ENCODE measurements at places on chromosomes 16 and 17.

DNA sequence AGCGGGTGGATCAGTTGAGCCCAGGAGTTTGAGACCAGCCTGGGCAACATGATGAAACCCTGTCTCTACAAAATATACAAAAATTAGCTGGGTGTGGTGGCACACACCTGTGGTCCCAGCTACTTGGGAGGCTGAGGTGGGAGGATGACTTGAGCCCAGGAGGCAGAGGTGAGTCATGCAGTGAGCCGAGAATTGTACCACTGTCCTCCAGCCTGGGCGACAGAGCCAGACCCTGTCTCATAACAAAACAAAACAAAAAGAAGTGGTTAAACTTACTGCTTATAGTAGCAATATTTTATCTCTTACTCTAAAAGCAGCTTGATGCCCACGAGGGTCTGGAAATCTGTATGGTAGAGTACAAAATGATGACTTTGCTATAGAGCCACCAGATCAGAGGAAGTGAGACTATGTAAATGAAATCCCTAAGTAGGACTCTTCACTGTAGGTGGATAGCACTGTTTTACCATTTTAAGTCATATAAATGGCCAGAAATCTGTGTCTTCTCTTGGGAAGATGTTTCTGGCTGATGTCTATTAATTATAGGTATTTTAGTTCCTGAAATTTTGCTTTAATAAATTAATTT lies 60.4 kb upstream of the MRC2 start:
- DNase-seq, result no peak

- no peak for DNase-seq
Observed at GRCh38 chr17:81033535-81034167, 1.3 kb upstream of the BAIAP2 start.

- no peak for DNase-seq
Observed at GRCh38 chr17:74123350-74123749, 80.1 kb upstream of the RPL38 start.

DNA sequence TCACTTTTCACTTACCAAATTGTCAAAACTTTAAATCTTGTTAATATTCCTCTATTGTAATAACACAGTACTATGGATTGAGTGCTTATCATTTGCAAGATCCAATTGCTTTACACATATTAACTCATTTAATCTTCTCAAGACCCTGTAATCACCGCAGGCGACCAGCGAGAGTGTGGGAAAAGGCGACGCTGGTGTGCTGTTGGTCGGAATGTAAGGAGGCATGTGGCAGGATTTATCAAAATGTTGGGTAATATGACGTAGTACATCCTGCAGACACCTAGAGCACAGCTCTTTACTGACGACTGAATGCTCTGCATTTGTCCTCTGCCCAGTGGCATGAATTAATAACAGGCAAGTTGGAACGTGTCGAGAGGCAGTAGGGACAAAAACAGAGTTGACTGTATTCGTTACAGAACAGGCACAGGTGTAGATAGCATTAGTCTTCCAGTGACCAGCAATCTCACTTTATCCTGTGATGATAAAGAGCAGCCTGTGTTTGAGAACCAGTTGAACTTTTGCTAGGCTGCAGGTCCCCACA lies 80.3 kb downstream of the TNRC6C start:
- no peak for DNase-seq

Measured in RKO (cell line).